ENCODE measurements at places on chromosomes 7 and 10. TPM values are rescaled to one million over a fixed set of nuclear protein-coding genes. Genes with fewer than 3 reads are reported as not detected.

The GDF2 gene
- total RNA-seq, result not detected

The C10orf95 gene
- total RNA-seq, result not detected

The ASZ1 gene
- total RNA-seq, result not detected

The IL6 gene
- 0.94 TPM for total RNA-seq

The AGR2 gene
- total RNA-seq, result not detected

The TMEM139 gene
- total RNA-seq, result 0.09 TPM

The PPP1R9A gene
- total RNA-seq, result 0.60 TPM

Data from bronchial smooth muscle cell (primary cell).